ENCODE measurements at places on chromosomes 13 and 19. TPM values are rescaled to one million over a fixed set of nuclear protein-coding genes. Genes with fewer than 3 reads are reported as not detected.

DNA sequence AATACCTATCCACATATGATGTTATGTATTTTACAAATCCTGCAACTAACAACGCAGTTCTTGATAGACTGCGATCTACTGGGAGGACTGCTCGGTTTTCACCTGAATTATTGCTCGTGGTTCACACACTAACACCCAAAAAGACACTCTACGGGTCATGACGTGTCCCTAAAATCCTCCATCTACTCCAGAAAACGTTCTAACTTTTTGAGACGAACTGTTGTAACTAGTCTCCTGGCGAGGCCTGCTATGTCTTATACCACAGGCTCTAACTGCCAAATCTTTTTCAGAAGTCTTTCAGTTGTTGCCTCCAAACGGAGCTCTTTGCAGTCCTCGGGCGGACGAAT, 108.2 kb downstream of the KCNRG start:
- peak; percentile 78 for DNase-seq

DNA sequence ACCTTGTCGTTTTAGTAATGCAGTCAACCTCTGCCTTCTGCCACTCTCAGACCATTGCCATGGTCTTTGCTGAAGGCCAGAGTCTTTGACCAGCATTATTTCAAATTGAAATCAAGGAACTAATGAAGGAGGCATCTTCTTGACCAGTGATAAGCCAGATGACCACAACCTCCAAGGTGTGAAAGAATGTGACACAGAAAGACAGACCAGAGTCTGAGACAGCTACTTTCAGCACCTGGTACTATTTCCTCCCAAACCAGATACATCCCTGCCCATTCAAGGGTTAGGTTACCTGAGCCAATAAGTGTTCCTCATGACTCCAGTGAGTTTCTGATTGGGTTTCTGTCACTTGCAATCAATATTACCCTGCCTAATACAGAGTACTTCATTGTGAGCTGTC, 20.3 kb upstream of the RNASEH2B start:
- DNase-seq, result no peak

DNA sequence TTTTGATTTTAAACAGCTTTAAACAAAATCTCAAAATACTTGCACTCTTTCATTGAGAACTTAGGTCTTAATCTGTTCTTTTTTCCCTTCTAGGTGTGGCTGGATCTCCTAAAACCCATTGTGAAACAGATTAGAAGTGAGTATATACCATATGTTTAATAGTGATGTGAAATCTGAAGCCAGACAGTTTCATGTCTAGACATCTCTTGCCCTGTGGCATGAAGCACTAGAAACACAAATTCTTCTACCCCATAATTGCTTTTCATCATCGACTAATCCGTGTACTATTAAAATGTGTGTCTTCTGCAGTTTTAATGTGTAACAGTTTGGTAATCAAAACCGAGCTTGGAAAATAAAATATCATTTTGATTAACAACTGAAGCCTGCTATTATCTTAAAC, 188.2 kb upstream of the RNF113B start:
- no peak for DNase-seq

GRCh38 chr13:113229161-113229560, 19.7 kb downstream of the CUL4A start:
- no peak for DNase-seq

GRCh38 chr19:13849991-13850909, 26.7 kb upstream of the NANOS3 start:
- no peak for DNase-seq

- DNase-seq, result peak; percentile 70
Measured at GRCh38 chr13:99821741-99822140, 149.8 kb downstream of the ZIC5 start.

DNA sequence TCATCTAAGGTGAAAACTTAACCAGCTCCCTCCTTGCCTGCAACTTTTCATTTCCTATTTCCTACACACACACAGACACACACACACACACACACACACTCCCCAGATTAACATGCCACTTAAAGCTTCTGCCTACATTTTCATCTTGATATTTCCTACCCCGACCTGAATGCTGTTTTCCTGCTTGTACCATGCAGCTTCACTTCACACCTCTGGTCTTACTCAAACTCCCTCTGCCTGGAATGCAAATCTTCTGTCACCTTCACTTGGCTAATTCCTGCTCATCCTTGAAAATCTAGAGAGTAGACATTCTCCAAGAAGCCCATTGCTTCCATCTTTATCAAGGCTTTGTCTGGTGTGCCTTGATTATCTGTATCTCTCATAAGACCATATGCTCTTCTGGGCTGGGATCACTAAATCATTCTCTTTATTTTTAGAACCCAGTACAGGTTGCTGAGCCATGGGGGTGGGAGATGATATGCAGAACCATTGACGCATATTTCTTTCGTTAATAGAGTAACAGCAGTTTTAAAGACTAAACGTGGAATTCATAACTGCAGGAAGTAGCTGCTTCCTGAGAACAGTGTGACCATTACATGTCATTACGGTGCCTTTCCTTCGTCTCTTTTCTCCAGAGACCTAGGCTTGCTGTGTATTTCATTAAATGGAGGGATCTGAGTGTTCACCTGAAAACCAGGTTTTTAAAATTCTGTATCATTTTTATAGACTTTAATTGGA, 37.7 kb downstream of the CNMD start:
- no peak for DNase-seq

GRK1 gene
- total RNA-seq, result 0.07 TPM
